ENCODE measurements at places on chromosomes 5 and 9.

GRCh38 chr5:34770486-34770885, 68.5 kb upstream of the TTC23L start:
- DNase-seq = no peak

DNA sequence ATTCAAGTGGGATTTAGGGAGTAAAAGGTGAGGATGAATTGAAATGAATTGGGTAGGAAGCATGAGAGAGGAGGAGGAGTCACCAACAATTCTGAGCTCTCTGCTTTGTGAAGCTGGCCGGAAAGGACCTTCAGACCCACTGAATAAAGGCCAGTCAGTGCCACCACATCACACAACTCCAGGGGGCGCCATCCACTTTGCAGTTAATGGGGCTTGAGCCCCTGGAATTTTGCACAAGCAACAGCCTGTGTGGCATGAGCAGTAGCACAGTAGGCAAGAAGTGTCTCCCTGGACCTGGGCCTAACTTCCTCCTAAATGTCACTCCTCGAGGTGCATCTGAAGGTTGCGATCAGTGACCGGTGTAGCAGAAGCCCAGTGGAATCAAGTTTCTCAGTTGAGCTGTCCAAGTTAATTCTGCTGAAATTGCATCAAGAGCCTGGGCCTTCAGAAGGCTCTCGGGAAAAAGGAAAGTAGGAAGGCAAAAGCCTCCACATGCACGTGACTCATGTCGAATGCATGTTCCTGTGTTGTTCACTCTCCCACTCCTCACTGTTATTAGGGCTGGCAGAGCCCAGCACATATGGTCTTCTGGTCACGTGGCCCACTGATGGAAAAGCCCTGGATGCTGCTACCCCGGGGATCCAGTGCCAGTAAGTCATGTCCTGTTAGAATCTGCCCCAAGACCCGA, 27.8 kb upstream of the GLIS3 start:
- DNase-seq = no peak

- DNase-seq = no peak
Observed at GRCh38 chr9:88733651-88734421, 198.9 kb downstream of the NXNL2 start.

DNA sequence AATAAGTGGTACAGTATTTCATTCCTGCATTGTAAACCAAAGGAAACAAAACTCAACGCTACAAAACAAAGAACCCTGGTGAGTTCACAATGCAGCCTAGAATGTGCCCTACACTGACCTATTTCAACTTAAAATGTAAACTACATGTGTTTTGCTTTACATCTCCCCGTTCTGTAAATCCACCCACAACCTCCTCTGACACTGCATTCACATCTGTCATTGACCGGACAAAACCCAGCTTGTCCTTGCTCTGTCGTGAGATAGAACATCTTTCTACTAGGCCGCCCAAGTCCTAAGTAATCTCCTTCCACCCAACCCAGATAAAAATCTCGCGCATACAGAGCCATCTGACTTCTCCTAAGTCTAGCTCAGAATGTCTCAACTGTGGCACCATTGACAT, 6.1 kb upstream of the VLDLR start:
- DNase-seq = no peak

GRCh38 chr5:60010328-60010727, 116.8 kb upstream of the PDE4D start:
- no peak for DNase-seq

DNA sequence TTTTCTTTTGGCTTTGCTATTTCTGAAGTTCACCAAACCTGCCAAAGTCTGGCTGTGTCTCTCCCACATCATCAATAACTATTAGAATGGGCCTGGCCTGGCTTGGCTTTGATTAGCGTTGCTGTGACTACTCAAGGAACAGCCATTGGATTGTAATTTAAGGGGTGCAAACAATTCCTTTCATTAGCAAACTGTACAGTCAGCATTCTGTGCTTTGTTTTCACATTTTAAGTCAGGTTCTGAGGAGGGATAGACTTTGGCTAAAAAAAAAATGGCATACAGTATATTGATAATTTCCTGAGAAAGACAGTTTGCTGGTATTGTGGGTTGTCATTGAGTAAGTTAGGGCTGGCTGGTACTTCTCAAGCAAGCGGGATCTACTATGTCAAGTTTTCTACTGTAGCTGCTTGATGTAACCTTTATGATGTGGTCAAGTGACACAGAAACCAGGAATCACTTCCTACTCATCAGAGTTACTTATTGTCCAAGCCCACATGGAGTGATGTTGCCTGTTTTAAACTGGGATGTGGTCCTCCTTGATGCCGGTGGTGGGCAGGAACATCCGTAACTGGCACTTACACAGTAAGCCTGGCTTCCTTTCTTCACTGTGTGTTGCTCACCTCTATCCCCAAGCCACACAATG, 161.4 kb downstream of the CD180 start:
- no peak for DNase-seq

DNA sequence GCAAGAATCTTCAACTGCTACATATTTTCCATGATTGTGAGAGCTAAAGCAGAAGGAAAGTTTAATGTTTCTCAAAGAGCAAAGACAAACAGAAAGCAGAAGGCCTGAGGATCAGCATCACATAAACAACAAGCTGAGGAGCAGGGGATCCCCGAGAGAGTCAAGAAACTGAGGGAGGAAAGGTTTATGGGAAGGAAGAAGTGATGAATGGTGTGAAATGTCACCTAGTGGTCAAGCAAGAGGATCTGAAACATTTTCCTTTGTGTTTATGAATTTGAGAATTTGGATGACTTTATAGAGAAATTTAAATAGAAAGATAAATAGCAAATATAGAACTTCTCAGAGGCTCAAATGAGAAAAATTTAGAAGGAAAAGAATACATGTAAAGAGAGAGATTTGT, 481.9 kb downstream of the CHSY3 start:
- no peak for DNase-seq

DNA sequence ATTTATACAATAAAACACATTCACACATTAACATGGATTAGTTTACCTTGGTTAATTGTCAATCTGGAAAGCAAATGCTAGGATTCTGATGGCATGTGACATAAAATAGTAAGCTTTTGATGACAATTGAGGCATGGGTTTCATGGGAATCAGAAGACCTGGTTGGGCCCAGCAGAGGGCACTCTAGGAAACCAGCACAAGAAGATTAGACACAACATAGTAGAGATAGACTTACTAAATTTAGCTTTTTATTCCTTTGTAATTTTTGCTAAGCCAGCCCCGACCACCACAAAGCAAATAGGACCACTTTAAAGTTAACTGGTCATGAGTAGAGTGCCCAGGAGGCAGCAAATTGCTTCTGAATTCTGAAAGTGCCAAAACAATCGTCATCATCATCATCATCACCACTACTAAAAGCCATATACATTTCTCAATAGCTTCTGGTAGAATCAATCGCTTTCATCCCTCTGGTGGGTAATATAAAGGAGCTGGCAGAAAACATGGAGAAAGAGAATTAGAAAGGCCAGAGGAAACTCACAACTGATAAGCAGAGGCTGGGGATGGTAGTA, 163.2 kb downstream of the ARRDC3 start:
- no peak for DNase-seq

DNA sequence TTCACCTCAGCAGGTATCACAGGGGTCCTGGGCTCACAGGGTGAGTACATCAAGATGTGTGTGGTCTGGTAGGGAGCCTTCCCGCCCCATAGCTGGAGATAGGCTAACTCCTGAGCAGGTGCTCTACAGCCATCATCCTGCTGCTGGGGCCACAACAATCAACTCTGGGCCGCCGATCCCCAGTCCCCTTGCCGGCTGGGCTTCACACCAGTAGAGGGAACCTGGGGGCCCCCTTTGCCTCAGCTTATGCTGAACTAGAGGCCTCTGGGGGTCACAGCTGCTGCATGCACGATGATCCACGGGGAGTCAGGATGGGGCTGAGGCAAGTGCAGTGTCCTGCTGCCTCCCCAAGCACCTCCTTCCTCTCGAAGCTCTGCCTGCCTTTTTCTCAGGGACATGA, 46.5 kb downstream of the IRF1 start:
- DNase-seq = no peak

GRCh38 chr5:64210866-64211265, 45.2 kb downstream of the RNF180 start:
- DNase-seq = no peak

GRCh38 chr9:127850286-127850830, 4.1 kb downstream of the ENG start:
- no peak for DNase-seq

GRCh38 chr5:81778642-81779041, 27.7 kb upstream of the SSBP2 start:
- no peak for DNase-seq

DNA sequence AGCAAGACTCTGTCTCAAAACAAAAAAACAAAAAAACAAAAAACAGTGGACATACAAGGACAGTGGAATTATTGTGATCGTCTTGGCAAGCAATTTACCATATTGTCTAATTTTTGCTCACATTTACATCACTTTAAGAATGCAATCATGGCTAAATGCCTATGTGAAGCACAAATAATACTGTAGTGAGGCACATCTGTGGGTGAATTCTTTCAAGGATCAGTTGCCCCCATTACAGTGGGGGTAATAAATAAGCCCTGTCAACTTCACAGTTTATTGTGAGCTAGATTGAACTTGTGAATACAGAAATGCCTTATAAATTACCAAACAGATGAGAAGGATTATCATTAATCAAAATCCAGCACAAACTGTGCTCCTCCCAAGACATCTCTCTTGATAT, 150.2 kb upstream of the PAPPA start:
- DNase-seq = no peak

DNA sequence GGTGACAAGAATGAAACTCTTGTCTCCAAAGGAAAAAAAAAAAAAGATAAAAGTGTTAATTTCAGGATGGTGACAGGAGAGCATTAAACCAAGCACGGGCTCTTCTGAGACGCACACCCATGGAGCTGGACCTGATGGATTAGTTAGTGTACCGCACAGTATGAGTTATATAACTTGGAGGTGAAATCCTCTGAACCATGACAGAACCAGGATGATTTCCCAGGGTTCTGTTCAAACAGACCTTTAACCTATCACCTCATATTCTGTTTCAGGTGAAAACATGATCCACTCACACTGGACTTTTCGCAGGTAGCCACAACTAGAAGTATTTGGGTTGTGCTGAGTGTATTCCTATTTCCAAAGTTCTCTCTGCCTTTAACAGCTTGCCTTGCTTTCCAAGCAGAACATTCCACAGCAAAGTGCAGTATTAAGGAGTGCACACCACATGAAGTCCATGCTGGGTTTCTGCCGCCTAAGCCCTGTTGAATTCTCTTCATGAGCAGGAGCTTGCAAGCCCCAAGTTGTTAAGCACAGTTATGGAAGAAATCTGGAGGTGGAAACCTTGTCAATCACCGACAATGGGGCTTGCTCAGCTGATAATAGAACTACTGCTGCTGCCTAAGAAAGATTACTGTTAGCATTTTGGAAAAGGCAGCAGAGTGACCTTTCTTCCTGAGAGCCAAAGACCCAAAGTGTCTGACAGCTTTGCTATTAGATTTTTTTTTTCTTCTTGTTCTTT, 461.7 kb downstream of the TLE1 start:
- DNase-seq = no peak

DNA sequence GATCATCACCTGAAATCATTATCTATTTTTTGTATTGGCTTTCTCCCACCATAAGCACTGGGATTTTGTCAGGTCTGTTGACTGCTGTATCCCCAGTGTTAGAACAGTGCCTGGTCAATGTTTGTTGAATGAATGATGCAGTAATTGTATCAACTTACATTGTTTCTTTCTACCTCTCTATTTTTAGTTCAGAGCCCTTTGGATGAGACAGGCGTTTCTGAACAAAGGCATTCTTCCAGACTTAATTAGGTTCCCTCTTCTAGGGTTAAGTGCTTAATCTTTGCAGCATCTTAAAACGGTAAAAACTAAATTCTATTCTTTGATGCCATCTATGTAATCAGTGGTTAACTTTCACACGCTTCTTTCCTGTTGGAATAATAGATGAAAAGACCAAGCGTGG, 26.3 kb downstream of the SLC44A1 start:
- DNase-seq = no peak

DNA sequence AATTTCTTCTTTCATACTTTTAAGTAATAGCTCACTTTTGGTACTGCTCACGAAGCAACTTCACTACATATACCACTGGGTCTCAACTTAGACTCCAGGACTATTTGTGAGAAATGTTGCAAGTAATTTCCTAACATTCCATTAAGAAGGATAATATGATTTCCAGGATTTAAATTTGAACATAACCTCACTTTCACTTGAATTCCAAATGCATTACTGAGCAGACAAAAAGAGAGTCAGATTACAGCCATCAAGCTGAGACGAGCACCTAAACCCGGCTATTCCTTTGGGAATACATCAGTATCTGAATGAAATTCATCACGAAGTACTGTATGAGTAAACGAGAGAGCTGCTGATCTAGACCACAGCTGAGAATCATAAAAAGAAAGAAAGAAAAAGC, 47.3 kb downstream of the LIFR start:
- no peak for DNase-seq

DNA sequence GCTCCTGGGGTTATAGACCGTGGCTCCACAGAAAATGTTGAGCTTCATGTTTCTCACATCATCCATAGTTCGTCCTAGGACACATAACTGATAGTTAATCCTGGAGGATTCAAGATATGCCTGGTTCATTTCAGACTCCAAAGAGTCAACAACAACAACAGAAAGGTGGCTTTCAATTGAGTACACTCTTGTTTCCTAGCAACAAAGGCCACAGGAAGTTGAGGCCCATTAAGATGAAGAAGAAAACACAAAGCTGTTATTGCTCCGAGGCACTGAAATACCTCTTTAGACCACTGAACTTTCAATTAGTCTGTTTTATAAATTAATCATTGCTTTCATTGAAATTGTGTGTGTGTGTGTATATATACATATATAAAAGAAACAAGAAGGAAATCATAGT, 154.5 kb downstream of the YIPF5 start:
- DNase-seq = no peak

GRCh38 chr5:166341740-166342337, 1949.6 kb upstream of the WWC1 start:
- no peak for DNase-seq

DNA sequence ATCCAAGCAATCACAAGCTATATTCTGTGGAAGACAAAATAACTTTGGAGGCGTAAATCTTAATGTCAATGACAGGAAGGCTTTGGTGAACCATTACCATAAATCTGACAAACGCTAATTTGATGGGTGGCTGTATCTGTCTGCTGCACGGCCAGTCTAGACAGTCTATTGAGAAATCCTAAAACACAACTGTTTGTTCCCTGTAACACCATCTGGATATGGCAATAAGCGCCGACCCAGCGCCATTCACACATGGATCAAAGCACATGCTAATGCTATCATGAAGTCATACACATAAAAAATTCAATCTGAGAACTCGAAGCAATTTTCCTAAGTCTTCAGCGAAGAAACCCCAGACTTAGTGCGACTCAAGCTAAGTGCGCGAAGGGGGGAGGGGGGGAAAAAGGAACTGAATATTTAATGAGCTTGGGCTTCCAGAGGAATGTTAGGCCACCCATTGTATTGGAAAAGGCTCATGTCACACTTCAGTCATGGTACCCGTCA, 95.1 kb downstream of the ARL15 start:
- DNase-seq = no peak

- DNase-seq = no peak
Observed at GRCh38 chr9:110142253-110142652, 65.7 kb downstream of the C9orf152 start.

GRCh38 chr5:174056064-174056847, 10.8 kb downstream of the NSG2 start:
- no peak for DNase-seq

Measured in left forelimb (tissue), 1 donor.